Memory B cell (primary cell): ENCODE measurements at places on chromosomes 11 and 22.

- no peak for DNase-seq
Measured at GRCh38 chr11:70244698-70245097, 25.8 kb upstream of the PPFIA1 start.

DNA sequence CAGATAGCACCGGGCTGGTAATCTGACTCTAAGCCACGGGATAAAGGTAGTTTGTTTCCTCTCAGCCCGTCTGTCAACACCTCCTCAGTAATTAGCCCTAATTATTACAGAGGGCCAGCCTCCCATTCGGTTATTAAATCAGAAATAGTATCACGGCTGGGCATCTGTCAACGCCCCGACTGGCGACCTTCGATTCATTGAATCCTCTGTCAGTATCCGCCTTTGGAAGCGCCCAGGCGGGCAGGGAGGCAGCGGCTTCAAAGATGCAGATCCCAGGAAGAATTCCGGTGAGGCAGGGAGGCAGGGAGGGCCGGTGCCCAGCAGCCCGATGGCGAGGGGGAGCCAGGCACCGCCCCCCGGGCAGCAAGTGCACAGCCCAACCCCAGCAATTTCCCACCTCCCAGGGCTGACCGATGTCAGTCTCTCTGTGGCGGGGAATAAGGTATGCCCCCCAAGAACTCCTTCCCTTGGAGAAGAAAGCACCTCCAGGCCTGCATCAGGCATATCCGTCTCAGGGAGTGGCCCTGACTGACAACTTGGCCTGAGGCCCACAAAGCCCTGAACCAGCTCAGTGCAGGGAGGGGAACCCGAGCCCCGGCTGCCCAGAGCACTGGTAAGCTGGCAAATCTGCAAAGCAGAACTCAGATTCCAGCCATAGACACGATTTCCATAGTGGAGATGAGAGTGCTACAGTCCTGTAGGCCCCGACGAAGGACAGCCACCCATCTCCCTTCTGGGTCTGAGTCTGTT, 11.4 kb downstream of the GNB1L start:
- DNase-seq: no peak

DNA sequence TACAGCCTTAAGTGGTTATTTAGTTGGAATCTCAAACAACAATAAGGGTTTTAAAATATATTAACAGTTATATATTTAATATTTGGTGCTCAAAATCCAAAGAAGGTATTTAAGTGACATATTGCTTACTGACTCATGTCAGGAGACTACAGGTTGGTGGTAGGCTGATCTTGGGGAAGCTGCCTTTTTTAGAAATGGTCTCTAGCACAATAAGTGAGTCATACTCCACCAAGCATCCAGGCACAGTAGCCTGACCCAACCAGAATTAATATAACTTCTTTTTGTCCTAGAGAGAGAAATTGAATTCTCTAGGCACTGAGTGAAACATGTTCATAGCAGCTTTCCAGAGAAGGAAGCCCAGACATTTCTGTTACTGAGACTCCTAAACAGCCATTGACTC, 868.5 kb upstream of the TENM4 start:
- DNase-seq: no peak

DNA sequence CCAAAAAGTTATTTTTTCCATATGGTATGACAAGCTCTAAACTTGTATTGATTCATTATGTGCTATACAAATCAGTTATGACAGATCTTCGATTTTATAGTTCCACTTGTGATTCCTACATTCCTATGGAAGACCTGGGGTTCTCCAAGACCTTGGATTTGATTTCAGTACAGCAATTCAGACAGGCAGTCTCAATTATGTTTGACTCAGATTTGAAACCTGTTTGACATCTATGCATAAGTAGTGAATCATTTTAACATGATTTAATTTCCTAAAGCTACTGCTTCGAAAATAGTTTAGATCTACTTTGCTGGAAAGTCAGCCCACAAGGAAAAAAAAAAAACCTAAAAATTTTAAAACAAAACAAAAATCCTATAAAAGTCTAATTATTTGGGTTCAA, 820.4 kb downstream of the LUZP2 start:
- no peak for DNase-seq

GRCh38 chr11:73343076-73343873, 32.9 kb upstream of the RELT start:
- DNase-seq: no peak

GRCh38 chr11:111691741-111692140, 74.4 kb downstream of the PPP2R1B start:
- no peak for DNase-seq

DNA sequence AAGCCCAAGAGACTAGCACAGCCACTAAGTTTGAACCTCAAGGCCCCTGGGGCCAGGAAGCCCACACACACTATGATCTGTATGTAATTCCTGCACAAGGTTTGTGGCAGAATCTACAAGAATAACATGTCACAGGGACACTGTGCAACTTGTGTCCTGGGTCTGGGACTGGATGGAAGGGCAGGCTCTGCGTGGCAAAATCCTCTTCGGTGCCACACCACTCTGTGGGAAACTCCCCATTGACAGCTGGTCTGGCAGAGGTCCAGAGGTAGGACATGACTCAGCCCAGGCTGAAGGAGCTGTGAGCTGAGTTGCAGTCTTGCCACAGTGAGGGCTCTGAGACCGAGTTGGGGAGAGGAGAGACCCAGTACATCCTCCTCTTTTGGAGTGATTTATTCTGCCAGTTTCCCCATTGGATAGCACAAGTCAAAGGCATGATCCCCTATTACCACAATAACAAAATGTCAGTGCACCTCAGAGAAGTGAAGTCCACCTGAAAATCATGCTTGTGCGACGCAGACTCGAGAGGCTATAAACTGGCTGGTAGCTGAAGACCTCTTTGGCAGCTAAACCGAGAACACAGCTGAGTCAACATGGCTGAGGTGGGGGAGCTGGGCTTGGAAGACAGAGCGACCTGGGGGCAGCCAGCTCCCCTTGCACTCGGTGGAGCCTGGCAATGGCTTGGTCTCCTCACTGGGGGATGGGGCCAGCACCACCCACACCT, 23.3 kb upstream of the SERPIND1 start:
- no peak for DNase-seq

- DNase-seq: no peak
Measured at GRCh38 chr11:92857407-92857806, 112.0 kb upstream of the MTNR1B start.

GRCh38 chr11:2363577-2364370, 13.3 kb upstream of the CD81 start:
- DNase-seq: no peak

DNA sequence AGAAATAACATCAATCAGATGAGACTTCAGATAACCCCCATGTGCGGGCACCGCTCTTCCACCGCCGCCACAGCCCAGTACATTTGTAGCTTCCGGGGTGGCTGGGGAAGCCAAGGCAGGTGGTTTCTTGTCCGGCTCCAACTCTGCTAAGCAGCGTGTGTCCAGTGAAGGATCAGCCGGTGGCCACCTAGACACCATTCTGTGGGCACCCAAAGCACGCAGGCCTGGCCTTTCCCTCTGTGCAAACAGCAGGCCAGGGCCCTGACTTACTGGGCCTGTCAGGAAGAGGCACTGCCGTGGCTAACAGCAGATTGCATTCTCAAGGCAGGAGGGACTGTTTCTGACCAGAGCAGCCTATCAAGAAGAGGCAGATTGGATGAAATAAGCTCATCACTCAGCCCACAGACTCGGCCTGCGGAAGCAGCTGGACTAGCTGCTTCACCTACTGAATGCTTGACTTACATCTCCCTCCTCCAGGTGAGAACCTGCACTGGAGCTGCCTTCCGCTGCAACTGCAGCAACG, 74.8 kb downstream of the ETS1 start:
- DNase-seq: no peak

DNA sequence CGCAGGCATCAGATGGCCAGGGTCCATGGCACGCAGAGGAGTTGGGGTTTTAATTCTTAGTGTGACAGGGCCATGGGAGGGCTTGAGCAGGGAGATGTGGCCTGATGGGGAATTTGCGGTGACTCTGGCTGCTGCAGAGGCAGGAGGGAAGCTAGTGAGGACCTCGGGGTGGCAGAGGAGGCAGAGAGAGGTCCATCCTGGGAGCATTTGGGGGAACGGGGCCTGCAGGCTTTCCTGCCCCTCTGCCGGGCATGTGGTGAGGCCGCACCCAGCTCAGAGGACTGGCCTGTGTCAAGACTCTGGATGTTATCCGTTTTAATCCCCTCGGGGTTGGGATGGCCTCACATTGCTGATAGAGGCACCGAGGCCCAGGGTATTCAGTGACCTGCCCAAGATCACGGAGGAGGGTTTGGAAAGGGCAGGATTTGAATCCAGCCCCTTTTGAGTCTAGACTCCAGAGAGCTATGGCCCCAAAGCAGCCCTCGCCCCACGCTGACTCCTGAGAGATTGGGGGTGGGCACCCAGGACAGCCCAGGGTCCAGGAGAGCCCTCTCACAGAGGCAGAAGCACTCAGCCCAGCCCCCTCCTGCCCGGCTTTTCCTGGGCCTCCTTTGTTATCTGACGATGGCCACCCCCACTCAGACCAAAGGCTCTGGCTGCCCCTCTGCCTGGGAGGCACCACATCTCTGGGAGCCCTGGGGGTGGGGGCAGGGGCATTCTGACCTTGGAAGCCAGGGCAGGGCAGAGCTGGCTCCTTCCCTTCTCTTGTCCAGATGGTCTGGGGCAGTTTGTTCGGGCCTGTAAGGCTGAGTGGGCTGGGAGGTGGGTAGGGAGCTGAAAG, 13.9 kb downstream of the MGAT3 start:
- DNase-seq: no peak

GRCh38 chr22:37309211-37310074, 27.1 kb downstream of the CYTH4 start:
- DNase-seq: no peak

GRCh38 chr22:45009606-45010531, at the start of gene PHF21B:
PHF21B (minus strand) TSS chr22:45010005; CDS start chr22:45009549, 456 bp downstream.
- DNase-seq: no peak
